ENCODE measurements at places on chromosomes 2 and 18.
A peak's percentile ranks its signal among the peaks of the same experiment; 100 is the strongest.

DNA sequence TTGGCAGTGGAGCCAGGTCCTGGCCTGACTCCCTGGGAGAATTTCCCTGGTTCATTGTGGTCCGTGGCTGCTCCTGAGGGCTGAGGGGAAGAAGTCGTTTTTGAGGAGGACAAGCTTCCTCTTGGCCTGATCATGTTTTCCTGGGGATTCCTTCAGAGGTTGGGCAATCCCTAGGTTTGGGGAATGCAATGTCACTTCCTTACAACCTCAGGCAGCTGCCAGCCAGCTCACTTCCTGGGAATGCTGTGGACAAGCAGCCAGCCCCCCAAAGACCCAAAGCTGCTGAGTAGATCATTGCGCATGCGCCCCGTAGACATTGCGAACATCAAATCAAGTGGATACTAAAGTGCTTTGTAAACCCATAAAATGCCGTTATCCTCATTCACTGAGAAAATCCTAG is 7.7 kb upstream of the DNMT3A start:
- peak; percentile 83 for DNase-seq

GRCh38 chr2:172496160-172496608 is 59.7 kb upstream of the PDK1 start:
- DNase-seq, result no peak

GRCh38 chr2:219983836-219984235 is 356.4 kb downstream of the SLC4A3 start:
- DNase-seq, result no peak

- peak; percentile 69 for DNase-seq
Measured at GRCh38 chr18:44592639-44593038, 88.0 kb upstream of the SETBP1 start.

- no peak for DNase-seq
Measured at GRCh38 chr18:8351161-8351560, 258.1 kb upstream of the RAB12 start.

DNA sequence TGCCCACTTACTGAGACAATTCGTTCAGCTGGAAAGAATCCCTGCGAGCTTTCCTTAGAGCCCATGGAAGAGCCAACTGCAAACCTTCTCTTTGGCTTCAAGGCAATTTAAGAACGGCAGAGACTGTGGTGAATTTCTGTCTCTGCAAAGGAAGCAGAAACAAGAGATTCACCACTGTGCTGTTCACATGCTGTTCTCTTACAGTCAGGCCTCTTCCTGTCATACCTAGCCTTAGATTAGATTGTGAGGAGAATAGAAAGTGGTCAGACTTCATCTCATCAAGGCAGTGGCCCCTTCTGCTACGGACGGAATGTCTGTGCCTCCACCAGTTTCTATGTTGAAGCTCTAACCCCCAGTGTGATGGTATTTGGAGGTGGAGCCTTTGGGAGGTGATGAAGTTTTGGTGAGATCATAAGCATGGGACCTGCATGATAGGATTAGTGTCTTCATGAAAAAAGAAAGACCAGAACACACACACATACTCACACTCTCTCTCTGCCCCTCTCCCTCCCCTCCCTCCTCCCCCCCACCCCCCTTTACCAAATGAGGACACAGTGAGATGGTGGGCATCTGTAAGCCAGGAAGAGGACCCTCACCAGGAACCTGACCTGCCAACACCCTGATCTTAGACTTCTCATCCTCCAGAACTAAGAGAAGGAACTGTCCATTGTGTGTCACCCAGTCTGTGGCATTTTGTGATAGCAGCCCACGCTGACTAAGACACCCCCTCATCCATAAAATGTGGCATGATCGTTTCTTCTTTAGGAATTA is 45.6 kb upstream of the NRP2 start:
- no peak for DNase-seq
